T-helper 2 cell treated with Interferon-gamma antibody and Interleukin-4, amounts not matched to agents 5 μg/mL and 100 μg/mL, for 36 hours (primary cell): ENCODE measurements at places on chromosomes 12 and 14.
A peak's percentile ranks its signal among the peaks of the same experiment; 100 is the strongest.

DNA sequence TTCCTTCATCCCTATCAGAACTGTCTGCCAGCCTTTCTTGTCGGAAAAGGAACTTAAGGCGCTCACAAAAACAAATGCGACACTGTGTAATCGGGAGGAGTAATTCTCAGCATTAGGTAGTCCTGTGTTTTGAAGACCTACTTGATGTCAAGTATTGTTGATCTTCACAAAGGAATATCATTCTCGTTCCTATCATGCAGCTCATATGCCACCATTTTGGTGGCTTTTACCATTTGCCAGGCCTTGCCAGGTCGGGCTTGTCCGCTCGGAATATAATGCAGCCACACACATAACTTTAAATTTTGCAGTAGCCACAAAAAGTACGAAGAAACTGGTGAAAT lies 903 bp upstream of the PPP4R3A start:
- no peak for DNase-seq

GRCh38 chr12:56541631-56542030 lies 20.0 kb downstream of the RBMS2 start:
- DNase-seq: no peak

DNA sequence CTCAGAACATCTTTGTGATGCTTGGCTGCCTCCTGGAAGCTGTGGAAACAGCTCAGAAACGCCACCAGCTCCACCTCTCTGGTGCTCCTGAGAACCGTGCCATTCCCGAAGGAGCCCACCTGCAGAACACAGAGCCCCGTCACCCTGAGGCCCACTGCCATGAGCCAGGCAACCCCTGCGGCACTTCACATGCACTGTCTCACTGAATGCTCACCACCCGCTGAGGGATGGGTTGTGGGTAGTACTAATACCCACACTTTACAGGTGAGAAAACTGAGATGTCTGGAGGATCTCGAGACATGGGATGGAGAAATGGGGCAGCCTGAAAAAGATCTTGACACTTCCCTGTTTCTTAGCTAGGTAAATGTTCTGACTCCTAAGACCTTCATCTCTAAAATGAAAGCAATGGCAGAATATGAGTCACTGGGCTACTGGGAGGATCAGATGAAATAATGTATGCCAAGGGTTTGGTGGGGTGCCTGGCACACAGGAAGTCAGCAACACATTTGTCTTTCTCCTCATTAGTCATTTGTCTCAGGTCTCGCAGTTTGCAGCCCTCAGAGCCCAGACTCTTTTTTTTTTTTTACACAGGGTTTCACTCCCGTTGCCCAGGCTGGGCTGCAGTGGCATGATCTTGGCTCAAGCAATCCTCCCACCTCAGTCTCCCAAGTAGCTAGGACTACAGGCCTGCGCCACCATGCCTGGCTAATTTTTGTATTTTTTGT lies 5.3 kb downstream of the OASL start:
- peak; percentile 67 for DNase-seq

DNA sequence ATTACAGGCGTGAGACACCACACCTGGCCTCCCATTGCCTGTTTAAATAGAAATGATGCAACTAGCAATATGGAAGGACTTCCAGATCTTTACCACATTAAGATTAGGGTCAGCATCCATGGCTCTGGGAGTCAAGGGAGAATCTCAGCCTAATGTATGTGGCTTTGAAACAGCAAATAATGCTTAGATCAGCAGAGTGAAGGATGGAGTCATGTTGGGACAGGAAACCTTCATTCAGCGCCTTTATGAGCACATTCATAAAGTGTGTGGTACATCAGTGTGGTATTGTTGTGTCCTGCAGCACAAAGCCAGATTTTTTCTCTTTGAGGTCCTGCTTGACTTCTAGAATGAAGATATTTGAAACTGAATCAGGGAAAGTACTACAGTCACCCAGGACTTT lies 15.3 kb upstream of the SPSB2 start:
- no peak for DNase-seq

DNA sequence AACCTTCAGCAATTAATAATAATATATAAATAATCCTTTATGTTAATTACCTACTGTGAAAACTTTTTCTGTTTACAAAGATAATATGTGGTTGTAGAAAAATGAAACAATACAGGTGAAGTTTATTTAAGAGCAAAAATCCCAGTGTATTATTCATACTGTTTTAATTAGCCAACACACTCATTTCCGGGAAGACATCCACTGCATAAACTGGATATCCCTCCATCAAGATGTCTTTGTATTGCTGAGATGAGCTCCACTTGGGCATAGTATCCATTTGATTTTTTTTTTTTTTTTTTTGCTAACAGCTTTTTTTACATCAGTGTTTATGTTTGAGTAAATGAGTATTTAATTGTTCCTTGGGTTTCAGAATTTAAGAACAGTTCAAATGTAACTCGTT lies 13.7 kb upstream of the DERA start:
- DNase-seq: no peak

GRCh38 chr14:90091393-90091792 lies 29.6 kb downstream of the KCNK13 start:
- no peak for DNase-seq

DNA sequence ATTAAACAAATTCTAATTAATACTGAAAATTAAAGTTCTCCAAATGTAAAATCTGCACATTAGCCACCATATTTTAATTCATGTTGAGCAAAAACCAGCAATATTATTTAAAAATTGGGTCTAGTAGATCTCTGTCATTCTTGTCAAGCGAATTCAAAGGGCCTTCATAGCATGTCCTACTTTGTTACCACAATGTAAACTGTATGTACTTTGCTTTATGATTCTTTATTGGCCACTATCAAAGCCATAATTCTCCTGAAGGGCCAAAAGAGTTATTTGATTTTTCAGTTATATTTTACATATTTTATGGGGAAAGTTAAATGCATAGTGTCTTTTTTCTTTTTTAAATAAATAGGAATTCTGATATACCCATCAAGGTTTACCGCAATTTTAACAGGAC lies 117.9 kb downstream of the RPS6KA5 start:
- DNase-seq: no peak

- DNase-seq: no peak
Measured at GRCh38 chr12:11846488-11846887, 197.0 kb downstream of the ETV6 start.

DNA sequence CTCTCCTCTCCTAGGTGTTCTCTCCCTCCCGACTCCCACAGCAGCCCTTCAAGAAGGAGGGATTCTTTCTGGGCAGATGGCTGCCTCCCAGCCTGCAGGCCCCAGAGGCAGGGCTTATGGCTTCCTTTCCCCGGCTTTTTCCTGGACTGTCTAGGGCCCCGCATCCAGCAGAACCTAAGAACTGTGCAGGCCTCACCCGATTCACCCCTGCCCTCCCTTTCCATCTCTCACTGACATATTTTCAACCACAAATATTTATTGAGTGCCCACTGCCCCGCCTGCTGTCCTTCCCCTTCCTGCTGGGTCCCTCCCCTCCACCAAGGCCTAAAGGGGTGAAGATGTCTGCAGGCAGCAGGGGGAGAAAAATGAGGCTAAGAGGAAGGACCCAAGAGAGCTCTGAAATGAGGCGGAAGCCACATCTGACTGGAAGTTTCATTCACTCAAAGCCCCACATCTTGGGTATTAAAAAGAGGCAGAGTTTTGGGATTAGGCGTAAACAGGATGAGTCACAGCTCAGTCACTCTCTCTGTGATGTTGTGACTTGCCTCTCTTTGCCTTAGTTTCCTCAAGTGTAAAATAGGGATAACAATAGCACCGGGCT lies 2.9 kb downstream of the SCNN1A start:
- no peak for DNase-seq

GRCh38 chr14:99393059-99393655 lies 87.5 kb downstream of the SETD3 start:
- no peak for DNase-seq

DNA sequence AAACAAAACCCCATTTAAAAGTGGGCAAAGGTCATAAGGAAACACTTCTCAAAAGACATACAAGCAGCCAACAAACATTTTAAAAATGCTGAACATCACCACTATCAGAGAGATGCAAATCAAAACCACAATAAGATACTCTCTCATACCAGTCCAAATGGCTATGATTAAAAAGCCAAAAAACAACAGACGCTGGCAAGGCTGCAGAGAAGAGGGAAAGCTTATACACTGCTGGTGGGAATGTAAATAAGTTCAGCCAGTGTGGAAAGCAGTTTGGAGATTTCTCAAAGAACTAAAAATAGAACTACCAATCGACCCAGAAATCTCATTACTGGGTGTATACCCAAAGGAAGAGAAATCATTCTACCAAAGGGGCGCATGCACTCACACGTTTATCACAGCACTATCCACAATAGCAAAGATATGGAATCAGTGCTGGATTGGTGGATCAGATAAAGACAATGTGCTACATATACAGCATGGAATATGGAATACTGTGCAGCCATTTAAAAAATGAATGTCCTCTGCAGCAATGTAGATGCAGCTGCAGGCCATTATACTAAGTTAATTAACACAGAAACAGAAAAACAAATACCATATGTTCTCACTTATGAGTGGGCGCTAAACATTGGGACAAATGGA lies 102.1 kb upstream of the DAAM1 start:
- no peak for DNase-seq

GRCh38 chr14:64789696-64790095 lies 85.5 kb downstream of the PLEKHG3 start:
- no peak for DNase-seq

- DNase-seq: no peak
Measured at GRCh38 chr12:38775457-38775856, 129.9 kb downstream of the CPNE8 start.
